ENCODE measurements at places on chromosomes 11 and 22.

DNA sequence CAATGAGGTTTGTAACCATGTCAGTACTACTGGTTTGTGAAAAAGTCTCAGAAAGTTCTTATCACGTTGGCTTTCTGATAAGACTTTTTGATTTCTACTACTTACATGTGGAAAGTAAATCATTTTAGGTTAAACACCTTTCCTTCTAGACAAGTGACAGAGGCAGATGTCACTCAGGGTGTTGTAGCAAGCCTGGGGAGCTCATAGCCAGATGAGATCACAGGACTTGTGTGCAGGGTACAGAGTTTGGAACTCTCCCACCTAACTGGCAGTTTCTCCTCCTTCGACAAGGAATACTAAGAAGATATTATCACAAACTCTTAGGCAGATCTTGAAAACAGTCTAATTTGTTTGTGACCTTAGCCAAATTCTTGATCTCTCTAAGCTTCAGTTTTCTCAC is 49.4 kb upstream of the PICALM start:
- DNase-seq, result no peak

- no peak for DNase-seq
Observed at GRCh38 chr22:18031695-18032454, 7.5 kb upstream of the MICAL3 start.

DNA sequence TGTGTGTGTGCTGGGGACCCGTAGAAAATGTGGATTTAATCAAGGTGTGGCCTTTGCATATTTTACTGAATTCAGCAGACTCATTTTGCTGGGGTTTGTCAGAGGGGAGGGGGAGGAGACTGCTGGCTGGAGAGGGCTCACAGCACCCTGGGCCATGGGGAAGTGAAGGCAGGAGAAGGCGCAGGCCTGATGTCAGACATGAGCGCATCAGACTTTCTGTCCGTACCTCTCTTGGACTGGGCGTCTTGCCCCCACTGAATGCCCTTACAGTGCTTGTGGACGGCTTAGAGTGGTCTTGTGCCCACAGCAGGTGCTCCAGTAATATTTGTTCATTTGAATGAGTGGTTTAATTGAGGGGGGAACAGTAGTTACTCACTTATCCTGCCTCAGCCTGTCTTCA is 75.2 kb downstream of the TEAD1 start:
- no peak for DNase-seq

GRCh38 chr22:26086359-26086758 is 82.9 kb upstream of the SEZ6L start:
- no peak for DNase-seq

All from T47D (cell line).